ENCODE measurements at places on chromosomes 12 and 14.
A peak's percentile ranks its signal among the peaks of the same experiment; 100 is the strongest.

DNA sequence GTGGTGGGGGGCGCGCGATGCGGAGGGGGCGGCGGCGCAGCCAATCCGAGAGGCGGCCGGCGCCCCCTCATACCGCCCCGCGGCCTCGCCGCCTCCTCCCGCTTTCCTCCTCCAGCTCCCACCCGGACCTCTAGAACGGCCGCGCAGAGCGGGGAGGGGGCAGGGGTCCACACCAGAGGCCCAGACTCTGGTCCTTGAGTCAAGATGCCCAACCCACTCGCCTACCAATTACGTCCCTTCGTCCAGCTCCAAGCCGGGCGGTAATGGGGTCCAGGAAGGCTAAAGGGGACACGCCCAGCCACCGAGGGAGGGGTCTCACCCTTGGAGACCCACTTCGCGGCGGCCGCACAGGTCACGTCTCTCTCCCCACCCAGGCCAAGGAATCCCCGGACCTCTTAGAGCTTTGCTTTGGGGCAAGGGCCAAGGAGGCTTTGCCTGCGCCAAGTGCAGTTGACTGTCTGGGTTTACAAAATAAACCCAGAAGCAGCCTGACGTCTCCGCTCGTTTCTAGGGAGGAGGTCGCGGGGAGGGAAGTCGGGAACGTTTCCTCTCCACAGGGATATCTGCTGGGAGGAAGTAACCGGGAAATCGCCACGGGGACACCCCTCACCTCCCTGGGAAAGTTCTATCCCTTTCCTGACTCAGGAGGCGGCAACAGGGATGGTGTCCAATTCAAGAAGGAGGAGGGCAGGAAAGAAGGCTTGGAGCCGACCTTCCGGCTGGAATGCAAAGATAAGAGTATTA lies 394 bp upstream of the AMIGO2 start:
- peak; percentile 37 for DNase-seq

DNA sequence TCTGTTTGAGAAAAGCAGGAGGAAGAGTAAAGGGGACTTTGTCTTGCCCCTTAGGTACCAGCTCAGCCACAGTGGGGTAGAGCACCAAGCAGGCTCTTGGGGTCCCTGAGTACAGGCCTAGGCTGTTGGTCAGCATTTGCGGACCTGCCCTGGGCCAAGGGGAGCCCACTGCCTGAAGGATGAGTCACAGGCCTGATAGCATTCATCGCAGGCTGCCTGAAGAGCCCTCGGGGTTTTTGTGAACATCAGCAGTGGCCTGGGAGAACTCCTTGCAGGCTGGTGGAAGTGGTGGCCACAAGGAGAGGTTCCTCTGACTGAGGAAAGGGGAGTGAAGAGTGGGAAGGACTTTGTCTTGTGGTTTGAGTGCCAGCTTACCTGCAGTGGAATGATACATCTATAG lies 25.0 kb upstream of the P2RX7 start:
- no peak for DNase-seq

- no peak for DNase-seq
Measured at GRCh38 chr14:104693482-104694431, 4.3 kb downstream of the INF2 start.

GRCh38 chr14:104395941-104396681 lies 183.5 kb upstream of the C14orf180 start:
- DNase-seq = no peak

- no peak for DNase-seq
Measured at GRCh38 chr12:2169940-2170339, 117.2 kb downstream of the CACNA1C start.

- no peak for DNase-seq
Measured at GRCh38 chr12:31790759-31791158, 61.9 kb upstream of the AMN1 start.

DNA sequence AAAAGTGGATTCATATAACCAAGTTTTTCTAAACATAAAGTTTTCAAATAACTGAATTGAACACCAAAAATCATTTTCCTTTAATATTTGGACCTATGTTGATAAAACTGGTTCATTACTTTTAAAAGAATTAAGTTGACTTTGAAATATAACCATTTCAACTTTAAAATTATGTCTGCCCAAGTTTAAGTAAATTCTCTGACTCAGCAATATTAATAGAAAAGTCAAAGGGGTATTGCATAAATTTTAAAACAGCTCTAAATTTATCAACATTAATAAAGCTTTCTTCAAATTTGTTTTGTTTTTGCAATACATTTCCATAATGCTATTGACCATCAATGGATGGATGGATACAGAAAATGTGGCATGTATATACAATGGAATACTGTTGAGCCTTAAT lies 168.4 kb upstream of the GARIN6 start:
- no peak for DNase-seq

GRCh38 chr12:105748806-105749600 lies 389.8 kb downstream of the NUAK1 start:
- DNase-seq = no peak

- DNase-seq = no peak
Measured at GRCh38 chr12:118544569-118544968, 168.2 kb downstream of the SUDS3 start.
